ENCODE measurements at places on chromosomes 2 and 18.

DNA sequence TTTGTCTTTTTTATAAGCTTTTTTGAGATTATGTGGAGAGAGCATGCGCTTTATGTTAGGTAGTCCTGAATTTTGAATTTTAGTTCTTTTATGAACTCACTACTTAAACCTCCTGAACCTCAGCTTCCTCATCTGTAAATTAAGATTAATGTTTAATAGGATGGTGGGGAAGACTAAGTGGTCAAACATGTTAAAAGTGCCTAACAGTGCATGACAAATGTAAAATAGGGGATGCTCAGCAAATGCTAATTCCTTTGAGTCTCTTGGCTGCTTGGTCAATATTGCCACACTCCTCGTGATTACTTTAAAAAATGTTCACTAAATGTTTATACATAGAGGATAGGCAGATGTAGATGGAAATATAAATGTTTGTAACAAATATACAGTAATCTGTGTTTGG lies 6.8 kb downstream of the BIRC6 start:
- DNase-seq = no peak

- DNase-seq = peak; percentile 51
Measured at GRCh38 chr2:132547090-132547687, 122.8 kb downstream of the LYPD1 start.

GRCh38 chr2:146241023-146241422 lies 1603.8 kb upstream of the ACVR2A start:
- no peak for DNase-seq

GRCh38 chr2:79789811-79790210 lies 277.0 kb downstream of the CTNNA2 start:
- no peak for DNase-seq

- no peak for DNase-seq
Measured at GRCh38 chr2:53843595-53843994, 16.2 kb downstream of the GPR75 start.

DNA sequence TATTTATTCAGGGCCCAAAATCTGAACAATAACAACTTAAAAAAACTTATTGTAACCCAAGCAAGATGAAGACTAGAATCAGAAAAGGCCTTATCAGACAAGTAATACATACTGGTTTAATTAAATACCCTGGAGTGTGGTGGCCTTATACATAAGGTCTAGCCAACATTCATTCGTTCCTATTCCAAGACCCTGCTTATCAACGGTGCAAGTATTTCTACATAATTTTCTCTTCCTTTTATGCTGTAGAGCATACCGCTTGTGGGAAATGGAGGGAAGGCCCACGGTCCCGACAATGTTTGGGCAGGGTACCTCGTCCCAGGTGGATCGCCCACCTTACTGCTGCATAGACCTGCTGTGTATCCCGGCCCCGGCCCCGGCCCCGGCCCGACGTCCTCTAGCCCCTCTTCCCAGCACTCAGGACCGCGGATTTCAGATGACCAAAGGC lies 708 bp downstream of the ZNF24 start:
- DNase-seq = no peak

DNA sequence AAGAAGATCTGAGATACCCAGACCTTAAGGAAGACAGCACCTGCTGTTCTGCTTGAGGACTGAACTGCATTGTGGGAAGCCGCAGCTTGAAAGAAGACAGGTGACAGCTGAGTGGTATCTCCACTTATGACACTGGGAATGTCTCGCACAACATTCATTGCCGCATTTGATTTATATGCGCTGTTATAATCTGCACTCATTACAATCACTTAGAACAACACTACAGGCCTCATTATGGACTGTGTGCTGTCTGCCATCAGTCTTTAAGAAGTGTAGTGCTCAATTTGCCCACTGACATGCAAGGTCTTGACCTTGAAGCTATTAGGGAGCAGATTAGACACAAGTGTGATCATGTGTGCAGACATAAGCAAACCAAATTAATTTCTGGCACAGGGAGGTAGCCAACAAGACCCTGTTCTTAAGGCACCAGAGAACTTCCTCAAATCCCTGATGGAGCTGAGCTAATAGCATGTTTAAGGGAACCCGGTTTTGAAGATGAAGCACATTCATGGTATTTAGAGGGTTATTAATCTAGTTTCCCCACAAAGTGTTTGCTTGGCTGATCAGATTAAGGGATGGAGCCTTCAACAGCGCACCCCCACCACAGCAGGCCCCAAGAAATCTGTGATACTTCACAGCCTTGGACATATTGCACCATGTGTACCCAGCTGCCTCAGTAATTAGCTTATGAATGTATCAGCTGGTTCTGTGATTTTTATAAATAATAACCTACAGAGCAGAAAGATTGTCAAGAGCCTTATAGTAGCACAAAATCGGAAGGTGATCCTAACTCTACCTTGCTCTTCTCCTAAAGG lies 146.8 kb downstream of the SATB2 start:
- DNase-seq = peak; percentile 84

GRCh38 chr18:68713796-68714195 lies 1.1 kb downstream of the TMX3 start:
- DNase-seq = no peak

DNA sequence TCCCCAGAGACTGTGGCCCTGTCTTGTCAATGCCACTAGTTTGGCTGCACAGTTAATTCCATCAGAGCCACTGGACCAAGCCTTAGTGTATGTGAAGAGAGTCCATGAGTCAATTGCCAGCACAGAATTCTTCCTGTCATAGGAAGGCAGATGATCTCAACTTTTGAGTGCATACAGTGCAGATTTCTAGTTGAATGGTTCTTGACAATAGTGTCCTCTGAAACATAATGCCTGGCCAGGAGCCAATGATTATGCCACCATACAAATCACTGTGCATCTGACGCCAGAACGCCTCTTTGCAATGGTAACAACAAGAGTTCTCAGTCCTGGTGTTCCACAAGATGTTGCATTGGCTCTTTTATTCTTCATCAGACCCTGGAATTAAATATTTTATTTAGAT lies 7.1 kb downstream of the NEUROD1 start:
- peak; percentile 75 for DNase-seq

GRCh38 chr2:129758784-129759471 lies 220.5 kb upstream of the RAB6C start:
- DNase-seq = no peak

DNA sequence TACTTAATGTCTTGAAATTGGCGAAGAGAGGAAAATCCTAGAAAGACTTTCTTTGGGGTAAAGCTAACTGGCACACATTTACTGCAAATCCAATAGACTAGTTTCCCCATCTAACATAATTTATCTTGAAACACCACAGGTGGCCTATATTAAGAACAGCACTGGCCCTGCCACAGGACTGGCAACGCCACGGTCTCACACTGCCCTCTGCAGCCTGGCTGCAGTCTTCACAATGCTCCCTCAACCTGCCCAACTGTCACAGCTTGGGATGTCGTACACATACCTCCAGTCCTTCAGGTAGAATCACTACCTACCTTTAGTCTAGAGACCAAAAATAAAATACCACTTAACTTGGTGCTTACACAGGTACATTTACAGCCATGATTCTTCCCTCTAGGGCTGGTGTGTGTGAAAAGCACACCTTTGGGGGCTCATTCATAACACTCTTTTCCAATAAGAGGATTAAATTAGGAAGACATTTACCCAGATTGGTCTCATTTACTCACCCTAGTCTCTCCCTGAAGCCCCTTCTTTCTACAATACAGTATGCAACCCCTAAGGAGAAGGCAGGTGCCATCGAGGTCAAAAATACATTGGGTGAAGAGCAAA lies 222.2 kb downstream of the C1D start:
- peak; percentile 31 for DNase-seq

GRCh38 chr2:210663631-210664089 lies 107.3 kb downstream of the CPS1 start:
- DNase-seq = no peak

DNA sequence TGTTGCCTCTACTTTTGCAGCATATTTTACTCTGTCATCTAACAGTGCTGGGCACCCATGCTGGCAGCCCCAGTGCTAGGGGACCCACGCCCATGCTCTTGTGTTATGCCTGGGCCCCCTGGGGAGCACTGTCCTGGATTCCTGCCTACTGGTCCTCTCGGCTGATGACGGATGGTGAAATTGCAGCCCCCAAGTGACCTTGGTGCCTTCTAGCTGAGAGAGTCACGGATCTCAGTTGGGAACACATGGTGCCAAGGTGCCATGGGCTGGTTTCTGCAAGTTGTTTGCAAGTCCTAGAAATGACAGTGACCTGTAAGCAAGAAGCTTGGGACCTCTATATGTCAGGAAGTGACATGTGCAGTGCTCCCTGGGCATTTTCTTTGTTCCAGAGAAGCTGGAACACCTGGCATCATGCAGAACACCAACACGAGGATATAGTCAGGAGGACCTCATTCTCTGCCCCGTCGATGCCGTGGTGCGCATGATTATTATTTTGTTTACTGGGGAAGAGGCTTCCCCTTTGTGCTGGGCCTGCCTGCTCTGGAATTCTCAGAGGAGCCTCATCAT lies 187.6 kb downstream of the LDLRAD4 start:
- DNase-seq = no peak

DNA sequence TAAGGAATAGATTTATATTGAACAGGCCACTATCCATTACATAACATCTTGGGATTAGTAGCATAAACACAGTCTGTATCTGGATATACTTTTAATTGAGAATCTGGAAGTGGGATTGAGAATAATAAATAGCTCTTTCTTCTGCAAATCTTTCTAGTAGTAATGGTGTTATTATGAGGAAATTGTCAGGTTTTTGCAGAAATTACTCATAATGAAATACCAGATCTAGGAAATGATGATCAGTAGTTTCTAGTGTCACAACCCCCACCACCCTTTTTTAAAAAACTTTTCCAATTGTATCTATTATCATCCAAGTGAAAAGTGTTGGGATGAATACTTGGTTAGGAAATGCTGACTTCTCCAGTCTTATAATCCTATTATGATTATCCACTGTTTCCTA lies 18.7 kb downstream of the NBEAL1 start:
- no peak for DNase-seq

- DNase-seq = no peak
Measured at GRCh38 chr2:11404376-11405073, 60.1 kb upstream of the ROCK2 start.

DNA sequence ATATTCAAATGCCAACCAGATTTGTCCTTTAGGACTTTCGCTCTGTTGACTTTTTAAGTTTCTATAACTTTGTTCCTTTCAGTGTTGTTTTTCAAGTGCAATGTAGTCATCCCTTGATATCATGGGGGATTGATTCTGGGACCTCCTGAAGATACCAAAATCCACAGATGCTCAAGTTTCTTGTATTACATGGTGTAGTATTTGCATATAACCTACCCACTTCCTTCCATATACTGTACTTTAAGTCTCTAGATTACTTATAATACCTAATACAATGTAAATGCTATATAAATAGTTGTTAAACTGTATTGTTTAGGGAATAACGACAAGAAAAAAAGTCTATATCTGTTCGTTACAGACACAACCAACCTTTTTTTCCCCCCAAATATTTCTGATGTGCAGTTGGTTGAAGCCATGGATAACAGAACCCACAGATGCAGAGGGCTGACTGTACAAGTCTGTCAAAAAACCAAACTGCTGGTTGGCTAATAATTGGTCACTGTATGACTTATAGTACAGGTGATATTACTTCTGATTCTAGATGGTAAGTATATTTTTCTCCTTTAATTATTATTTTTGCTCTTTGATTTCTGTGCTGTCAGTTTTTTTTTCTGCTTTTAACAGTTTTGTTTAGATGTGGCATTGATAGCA lies 201.7 kb upstream of the STON1 start:
- DNase-seq = no peak

DNA sequence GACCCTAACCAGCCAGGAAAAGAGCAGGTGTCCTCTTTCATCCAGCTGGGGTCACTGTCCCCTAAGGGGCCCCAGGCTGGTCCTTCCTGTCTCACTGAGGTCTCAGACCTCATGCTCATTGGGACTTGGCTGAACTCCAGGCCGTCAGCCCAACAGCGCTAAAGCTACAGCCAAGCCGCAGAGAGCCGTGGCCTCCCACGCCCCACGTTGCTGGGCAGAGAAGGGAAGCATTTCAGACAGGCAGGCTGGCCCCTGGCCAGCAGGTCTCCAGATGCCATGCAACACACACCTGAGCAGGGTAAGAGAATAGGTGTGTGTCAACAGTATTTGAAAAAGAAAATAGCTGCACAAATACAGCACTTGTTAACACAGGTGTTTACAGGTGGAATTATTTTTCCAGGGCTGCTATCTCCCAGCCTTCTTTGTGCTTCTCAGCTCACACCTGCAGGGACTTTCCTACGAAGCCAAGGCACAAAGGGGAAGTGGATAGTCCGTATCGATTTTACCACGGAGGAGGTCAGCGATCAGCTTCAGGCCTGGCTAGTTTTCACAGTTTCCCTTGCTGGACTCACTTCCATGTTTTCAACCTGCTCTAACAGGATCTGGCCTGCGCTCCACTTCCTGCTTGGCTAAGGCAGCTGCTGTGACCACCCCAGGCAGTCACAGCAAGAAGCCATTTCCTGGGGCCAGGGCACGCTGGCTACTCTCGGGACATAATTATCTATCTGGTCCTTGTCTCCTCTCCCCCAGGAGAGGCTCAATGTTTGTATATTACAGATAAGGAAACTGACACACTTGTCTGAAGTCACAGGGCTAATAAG lies 156.1 kb upstream of the ID2 start:
- peak; percentile 90 for DNase-seq

DNA sequence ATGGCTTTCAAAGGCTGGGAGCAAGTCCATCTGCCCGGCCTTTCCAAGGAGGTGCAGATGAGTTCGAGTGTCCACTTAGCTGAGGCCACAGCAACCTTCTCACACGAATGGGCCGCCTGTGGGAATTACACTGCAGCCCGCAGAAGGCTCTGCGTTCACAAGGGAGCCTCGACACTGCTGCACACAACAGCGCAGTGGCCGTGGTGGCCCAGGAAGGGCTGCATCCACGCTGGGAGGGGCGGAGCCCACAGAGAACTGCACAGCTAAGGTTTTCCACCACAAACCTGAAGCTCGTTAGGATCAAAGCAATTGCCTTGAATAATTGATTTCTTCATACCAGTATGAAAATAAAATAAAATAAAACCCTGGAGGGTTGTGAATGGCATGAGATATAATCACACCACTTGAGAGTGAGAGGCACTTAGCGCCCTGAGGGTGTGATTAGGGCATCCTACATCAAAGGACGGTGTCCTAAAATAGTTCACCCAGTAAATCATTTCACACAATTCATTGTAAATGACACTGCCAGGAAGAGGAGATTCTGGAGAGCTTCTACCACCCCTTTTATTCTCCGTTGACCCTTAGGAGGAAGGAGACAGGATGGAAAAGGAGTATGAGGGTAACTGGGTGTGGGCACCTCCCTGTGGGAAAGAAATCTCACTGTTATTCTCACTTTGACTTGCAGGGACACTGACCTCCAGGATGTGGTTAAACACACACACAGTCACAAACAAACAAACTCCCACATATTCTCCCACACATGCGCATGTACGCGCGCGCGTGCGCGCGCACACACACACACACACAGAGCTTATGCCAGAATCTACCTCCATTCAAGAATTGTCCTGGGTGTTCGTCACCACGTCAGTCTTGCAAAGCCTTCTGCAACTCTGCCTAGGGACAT lies 256.6 kb upstream of the ID2 start:
- no peak for DNase-seq

- DNase-seq = no peak
Measured at GRCh38 chr2:16640001-16640700, 25.5 kb downstream of the CYRIA start.

GRCh38 chr18:35641467-35641866 lies 59.9 kb downstream of the GALNT1 start:
- no peak for DNase-seq

Measured in NCI-H1105 (cell line).